ENCODE measurements at places on chromosomes 1 and 21.

GRCh38 chr21:42221581-42222345, 2.8 kb downstream of the ABCG1 start:
- no peak for DNase-seq

DNA sequence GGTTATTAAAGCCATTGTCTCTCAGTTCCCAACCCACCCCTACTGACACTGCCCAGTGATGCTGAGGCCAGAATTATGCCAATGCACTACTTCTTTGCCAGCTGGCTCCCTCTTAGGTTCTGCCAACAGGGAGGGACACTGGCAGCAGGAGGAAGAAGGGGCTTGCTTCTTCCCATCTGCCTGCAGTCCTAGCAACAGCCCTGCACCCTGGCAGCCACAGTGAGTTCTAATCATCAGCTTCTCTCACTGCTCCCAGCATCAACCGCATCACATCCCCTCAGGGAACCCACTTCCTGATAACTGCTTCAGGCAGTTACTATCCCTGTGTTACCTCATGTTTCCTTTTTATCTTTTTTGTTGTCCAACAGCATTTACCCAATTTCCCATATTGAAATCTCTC, 86.2 kb downstream of the UBR4 start:
- DNase-seq = no peak

DNA sequence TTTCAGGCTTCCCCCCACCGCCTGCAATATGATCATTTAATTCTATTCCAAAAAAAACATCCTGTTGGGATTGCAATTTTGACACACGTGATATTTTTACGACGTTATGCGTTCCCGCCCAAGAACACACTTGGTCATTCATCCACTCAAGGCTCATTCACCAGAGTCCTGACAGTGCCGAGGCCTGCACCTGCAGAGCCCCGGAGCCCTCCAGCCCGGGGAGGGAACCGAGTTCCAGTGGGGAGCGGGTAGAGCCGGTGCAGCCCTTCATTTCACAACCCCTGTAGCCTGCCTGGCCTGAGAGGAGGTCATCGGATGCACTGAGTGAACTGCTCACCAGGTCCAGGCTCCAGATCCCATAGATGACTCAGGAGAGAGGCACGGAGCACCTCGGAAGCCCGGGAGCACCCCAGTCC, 156.0 kb upstream of the BACE2 start:
- DNase-seq = no peak

- DNase-seq = no peak
Observed at GRCh38 chr1:27602462-27603308, 1.3 kb downstream of the AHDC1 start.

DNA sequence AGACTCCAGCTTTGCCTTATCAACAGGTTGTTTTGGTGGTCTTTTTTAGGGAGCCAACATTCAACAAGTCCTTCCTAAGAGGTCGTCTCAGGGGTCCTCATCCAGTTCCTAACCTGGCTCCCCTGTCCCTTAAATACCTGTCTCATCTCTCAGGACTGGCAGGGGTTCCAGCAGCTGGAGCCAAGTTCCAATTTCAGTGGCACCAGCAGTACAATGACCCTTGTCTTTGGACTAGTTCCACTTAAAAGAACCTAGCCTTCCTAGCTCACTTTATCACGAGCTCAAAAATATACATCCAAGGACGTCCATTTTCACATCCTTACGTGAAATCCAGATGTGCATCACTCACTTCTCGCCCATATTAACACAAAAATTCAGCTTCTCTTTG, 18.7 kb upstream of the TRAF3IP3 start:
- DNase-seq = no peak

- DNase-seq = no peak
Observed at GRCh38 chr1:179153217-179153616, 71.3 kb downstream of the TOR3A start.

All from stimulated activated CD8-positive, alpha-beta memory T cell treated with anti-CD3 and anti-CD28 coated beads, Interleukin-2, amount 100 ng/mL, for 1 hour (primary cell).